Activated T-cell treated with anti-CD3 and anti-CD28 coated beads, Interleukin-2, amount 50 U/mL, for 72 hours (primary cell): ENCODE measurements at places on chromosomes 2 and 18.

DNA sequence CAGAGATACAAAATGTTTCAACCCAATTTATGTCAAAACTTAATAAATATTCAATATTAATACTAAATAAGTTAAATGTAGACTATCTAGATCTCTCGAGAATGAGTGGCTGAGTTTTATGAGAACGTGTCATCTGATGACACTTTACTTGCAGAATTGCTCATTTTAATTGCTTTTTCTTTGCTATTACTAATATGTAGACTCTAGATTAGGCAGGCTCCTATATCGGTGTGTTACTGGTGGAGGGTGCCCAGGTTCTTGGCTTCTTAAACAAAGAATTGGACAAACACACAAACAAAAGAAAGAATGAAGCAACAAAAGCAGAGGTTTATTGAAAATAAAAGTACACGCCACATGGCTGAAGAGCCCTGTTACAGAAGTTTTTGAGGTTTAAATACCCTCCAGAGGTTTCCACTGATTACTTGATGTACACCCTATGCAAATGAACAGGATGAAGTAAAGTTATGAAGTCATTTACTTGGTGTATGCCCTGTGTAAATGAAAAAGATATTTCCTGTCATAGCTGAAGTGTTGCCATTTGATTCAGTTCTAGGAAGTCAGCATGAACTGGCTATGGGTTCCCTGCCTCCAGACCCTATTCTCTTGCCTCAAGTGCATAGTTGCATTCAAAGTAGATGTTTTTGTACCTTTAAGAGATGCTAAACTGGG lies 122.9 kb upstream of the ITGA4 start:
- H3K27ac ChIP-seq = peak overlapping the region; percentile 16
- no peaks in the 10 kb centered on the region for H3K27me3 ChIP-seq
- no peak for DNase-seq
- peaks cover 13% of the 10 kb centered on the region for H3K4me1 ChIP-seq

GRCh38 chr18:63290821-63291200 lies 28.8 kb downstream of the BCL2 start:
- H3K27ac ChIP-seq = peak overlapping the region; percentile 87
- peaks cover 29% of the 10 kb centered on the region for H3K36me3 ChIP-seq
- DNase-seq = no peak
- H3K4me3 ChIP-seq = peak overlapping the region; percentile 49
- peaks cover 6% of the 10 kb centered on the region for H3K4me1 ChIP-seq
- H3K27me3 ChIP-seq = no peaks in the 10 kb centered on the region

GRCh38 chr2:26162963-26163362 lies 9.9 kb upstream of the GAREM2 start:
- DNase-seq = no peak
- H3K36me3 ChIP-seq = no peaks in the 10 kb centered on the region
- no peaks in the 10 kb centered on the region for H3K27me3 ChIP-seq
- no peak overlapping the region for H3K27ac ChIP-seq

GRCh38 chr2:41949883-41950665 lies 97.7 kb upstream of the PKDCC start:
- no peak overlapping the region for H3K27ac ChIP-seq
- H3K4me3 ChIP-seq = no peak overlapping the region
- no peaks in the 10 kb centered on the region for H3K36me3 ChIP-seq
- no peak for DNase-seq
